Effector memory CD8-positive, alpha-beta T cell (primary cell): ENCODE measurements at places on chromosomes 7 and 10.

DNA sequence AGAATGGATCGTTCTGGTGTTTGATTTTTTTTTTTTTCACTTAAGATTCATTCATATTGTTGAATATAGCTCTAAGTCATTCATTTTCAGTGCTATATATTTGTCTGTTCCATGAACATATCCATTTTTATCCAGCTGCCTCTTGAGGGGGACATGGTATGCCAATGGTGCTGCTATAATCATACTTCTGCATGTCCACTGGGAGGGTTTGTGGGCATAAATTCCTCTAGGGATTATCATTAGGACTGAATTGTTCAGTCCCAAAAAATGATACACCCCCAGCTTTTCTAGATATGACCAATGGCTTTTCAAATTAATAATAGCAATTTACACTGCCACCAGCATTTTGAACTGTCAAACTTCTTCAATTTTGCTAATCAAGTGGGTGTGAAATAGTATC lies 41.1 kb downstream of the CAV1 start:
- no peak for DNase-seq

GRCh38 chr10:87657371-87657770 lies 2.3 kb upstream of the PAPSS2 start:
- DNase-seq, result no peak

GRCh38 chr10:130254662-130255061 lies 118.5 kb downstream of the GLRX3 start:
- DNase-seq, result peak; percentile 6

- no peak for DNase-seq
Measured at GRCh38 chr7:151470711-151471110, 30.8 kb upstream of the CRYGN start.

- DNase-seq, result no peak
Measured at GRCh38 chr10:113540845-113541548, 11.9 kb upstream of the HABP2 start.

GRCh38 chr7:98985406-98985805 lies 107.1 kb downstream of the TRRAP start:
- no peak for DNase-seq

GRCh38 chr7:45000093-45001032 lies at the start of gene CCM2:
Gene CCM2 (plus strand): TSS chr7:45000201. CDS start chr7:45000334, 133 bp downstream.
- no peak for DNase-seq

DNA sequence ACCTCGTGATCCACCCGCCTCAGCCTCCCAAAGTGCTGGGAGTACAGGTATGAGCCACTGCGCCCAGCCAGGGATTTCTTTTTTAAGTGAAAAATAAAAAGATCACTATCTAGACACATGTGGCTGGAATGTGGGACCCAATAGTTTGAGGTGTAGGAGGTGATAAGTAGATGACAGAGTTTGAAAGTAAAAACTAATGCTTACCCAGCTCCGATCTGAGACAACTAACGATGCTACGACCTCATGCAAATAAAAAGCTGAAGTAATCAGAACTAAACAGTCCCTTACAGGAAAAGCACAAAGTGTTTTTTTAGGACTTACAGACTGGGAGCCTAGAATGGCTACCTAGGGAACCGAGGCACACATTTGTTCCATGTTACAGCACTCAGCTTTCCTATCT lies 23.0 kb downstream of the PCGF6 start:
- no peak for DNase-seq

- no peak for DNase-seq
Measured at GRCh38 chr7:102305414-102306268, 19.0 kb downstream of the SH2B2 start.

GRCh38 chr7:134694299-134694698 lies 47.6 kb downstream of the BPGM start:
- DNase-seq, result no peak

DNA sequence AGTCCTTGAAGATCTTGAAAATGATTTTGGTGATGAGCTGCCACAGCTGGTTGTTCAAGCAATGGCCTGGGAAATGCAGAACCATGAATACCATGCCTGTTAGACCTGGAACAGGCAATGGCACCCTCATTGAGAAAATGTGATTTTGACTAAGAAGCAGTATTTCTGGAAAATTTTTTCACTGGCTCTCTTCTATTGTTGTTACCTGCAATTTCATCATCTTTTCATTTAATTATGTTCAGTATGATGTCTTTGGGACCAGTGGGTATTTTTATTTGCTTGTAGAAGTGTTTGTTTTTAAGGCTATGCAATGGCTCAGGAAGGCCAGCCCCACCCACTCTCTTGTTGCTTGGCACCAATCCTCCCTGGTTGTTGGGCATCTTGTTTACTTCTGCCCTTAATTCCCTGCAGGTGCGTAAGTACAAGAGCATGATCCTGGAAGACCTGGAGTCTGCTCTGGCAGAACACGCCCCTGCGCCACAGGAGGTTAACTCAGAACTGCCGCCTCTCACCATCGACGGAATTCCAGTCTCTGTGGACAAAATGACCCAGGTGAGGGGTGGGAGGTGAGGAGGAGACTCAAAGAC lies 78.6 kb downstream of the NRF1 start:
- no peak for DNase-seq

- DNase-seq, result no peak
Measured at GRCh38 chr7:73749931-73750776, 11.6 kb upstream of the ABHD11 start.

DNA sequence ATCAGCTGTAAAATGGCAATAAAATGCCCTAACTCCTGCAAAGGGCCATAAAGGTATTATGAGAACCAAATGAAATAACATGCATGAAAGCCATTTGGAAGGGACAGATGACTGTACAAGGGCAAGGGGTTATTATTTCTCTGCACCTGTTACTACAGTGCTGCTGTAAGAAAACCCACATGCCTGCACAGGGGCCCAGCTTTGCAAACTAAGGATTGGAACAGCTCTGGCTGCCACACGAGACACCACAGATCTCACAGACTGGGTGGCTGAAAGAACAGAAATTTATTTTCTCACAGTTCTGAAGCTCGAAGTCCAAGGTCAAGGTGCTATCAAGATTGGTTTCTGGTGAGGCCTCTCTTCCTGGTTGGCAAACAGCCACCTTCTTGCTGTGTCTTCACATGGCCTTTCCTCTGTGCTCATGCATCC lies 409.0 kb upstream of the NRP1 start:
- DNase-seq, result peak; percentile 0

DNA sequence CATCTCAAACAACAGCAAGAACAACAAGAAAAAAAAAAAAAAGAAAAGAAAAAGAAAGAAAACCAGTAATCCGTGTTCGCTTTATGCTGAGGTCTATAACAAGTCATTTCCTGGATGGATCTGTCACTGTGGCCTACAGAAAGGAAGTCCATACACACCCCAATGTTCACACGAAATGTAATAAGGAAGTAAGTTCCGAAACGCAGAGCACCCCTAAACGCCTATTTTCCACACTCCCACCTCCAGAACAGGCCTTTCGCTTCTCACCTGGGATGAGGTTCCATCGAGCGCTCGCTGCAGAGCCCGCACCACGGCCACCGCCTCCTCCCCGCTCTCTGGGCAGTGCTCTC lies 735 bp downstream of the ZNF394 start:
- DNase-seq, result peak; percentile 28

DNA sequence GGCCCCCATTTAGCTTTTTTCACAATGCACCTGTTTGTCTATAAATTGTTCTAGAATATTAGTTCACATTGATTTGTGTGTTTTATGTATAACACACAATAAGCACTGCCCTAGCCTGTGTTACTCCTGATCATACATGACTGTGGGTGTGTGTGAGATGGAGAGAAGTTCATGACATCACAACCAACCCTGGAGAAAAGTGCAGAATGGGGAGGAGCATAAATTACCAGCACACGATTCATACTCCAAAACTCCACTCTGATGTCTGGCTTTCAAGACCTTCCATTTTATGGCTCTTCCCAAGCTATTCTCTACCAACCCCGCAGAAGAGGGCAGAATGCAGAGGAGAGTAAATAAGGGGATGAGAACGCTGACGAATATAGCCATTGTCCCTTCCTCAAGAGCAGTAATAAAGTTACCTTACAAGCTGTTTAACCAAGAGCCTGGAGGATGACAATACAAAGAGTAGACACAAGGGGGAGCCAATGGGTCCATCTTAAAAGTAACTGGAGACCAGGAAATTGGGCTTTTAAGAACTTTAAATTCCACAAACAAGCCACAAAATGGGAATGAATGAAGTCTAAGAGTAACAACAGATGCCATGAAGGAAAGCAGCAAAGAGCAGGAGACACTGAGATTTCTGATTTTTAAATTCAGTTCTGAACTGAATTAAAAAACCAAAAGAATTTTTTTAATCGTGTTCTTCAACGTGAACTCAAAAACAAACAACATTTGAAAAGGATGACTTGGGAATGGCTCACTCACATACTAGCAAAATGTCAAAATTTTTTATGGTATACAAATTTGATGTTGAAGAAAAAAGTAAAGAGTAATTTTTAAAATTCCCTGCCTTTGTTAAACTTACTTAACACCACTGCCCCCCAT lies 159.6 kb downstream of the PARD3 start:
- DNase-seq, result no peak

DNA sequence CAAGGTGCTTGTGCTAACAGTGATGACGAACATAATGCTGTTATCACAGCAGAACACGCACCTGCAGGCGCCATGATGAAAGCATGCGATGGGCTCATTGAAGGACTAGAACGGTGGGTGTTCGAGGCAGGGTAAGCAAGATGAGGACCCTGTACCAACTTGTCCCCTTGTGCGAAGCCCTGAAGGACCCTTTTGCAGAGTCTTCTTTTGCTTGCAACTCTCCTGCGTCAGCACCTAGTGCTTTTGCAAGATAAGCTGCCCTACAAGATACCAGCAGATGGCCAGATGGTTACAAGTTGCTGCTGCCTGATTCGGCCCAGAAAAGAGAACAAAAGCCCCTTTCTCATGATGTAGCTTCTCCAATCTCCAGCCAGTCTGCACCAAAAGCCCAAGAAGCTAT lies 4.2 kb upstream of the IL15RA start:
- DNase-seq, result no peak

- DNase-seq, result no peak
Measured at GRCh38 chr10:102764470-102765161, 20.9 kb downstream of the WBP1L start.

DNA sequence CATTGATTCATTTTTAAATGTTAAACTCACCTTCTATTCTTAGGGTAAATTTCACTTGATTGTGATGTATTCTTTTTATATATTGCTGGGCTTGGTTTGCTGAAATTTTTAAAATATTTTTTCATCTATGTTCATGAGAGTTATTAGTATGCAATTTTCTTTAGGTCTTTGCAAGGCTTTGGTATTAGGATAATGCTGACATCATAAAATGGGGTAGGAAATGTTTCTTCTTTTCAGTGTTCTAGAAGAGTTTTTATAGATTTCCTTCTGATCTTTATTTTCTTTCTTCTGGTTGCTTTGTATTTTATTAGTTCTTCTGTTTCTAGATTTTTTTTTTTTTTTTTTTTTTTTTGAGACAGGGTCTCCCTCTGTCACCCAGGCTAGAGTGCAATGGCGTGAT lies 56.3 kb downstream of the AHCYL2 start:
- DNase-seq, result no peak

- DNase-seq, result no peak
Measured at GRCh38 chr10:96225119-96225518, 46.2 kb downstream of the BLNK start.

GRCh38 chr10:91987397-91988037 lies 63.9 kb downstream of the BTAF1 start:
- no peak for DNase-seq

- no peak for DNase-seq
Measured at GRCh38 chr7:143279186-143280098, 5.3 kb upstream of the TMEM139 start.

DNA sequence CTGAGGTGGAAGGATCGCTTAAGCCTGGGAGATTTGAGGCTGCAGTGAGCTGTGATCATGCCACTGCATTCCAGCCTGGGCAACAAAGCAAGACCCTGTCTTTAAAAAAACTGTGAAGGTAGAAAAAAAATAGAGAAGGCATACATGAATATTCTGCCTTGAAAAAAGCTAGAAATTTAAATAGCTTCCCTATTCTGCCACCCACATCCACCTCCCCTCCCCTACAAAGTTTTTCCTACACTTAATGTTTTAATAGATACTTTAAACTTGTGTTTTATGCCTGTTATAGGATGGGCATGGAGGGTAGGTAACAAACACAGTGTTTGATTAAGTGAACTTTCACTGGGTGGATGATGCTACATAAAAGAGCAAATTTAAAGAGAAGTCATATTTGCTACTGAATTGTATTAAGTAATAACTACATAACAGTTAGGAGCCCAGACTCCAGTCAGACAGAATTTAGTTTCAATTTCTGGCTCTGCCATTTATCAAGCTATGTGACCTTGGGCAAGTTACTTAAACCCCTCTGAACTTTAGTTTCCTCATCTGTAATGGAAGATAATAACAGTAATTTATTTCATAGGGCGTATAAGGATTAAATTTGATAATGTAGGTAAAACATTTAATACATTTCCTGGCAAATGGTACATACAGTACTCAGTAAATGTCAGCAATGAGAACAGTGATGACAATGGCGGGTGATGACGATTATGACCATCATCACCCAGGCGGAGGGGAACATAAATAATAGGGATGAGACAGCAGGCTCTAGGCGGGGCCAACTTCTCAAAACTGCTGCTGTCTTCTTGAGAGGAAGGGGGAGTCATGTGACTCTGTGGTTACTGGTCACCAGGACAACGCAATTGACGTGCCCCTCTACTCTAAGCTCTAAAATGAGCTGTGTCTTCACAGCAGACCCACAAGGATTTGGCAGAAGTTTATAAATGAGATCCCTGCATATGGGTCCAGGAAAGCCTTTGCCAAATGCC lies 15.8 kb downstream of the DNMBP start:
- peak; percentile 16 for DNase-seq
